ENCODE measurements at places on chromosomes 7 and 10.

DNA sequence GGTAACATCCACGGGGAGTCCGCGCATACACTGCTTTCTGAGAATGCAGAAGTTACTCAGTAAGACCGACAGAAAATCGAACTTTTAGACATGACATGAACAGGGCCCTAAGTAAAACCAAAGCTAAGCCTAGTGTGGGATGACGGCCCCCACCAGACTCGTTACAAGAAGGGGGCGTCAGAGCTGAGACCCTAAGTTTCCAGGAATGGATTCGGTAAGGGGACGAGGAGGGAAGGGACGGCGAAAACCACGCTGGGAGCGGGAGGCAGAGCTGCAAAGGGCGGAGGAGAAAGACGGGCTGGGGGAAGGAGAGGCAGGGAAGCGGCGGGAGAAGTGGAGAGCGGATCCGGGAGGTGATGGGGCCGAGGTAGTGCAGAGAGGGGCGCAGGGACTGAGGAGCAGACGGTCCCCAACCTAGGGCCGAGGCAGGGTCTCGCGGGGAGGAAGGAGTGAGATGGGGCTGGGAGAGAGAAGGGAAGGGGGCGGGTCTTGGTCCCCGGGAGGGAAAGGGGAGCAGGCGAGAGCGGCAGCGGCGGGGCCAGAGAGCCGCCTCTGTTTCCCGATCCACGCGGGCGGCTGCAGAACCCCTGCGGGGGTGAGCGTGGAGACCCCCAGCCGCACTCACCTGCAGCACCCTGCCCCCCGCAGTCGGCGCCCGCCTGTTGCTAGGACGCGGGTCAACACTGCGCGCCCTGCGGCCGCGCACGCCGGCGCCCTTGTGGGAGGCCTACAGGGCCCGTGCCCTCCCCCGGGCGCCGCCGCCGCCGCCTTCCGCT, 513 bp downstream of the ODAD2 start:
- no peak for DNase-seq

DNA sequence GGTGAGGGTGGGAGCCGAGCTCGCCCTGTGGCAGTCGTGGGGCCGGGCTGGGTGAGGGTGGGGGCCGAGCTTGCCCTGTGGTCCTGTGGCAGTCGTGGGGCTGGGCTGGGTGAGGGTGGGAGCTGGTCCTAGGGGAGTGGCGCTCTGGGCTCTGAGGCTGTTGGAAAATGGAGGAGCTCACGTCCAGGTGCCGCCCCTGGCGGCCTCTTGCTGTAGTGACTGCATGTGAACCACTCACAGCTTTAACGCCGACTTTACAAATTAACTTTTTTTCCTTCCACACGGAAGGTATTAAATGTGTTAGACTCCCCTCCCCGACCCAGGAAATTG, 312.6 kb downstream of the WDR37 start:
- DNase-seq, result no peak

DNA sequence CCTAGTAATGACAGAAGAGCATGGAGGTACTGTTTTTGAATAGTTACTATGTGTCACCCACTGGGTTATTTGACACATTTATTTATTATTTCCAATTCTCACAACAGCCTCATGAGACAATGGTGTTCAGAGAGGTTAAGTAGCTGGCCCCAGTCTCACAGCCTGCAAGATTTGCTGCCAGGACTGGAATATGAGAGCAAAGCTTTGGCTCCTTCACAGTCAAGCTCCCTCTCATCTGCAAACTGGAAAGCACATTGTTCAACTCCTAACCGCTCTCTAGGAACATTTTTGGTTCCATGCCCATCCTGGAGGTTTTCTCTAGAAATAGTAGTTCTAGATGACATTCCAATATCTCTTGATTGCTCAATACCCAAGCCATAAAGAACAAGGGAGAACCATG, 75.5 kb upstream of the CXCL12 start:
- DNase-seq, result no peak

DNA sequence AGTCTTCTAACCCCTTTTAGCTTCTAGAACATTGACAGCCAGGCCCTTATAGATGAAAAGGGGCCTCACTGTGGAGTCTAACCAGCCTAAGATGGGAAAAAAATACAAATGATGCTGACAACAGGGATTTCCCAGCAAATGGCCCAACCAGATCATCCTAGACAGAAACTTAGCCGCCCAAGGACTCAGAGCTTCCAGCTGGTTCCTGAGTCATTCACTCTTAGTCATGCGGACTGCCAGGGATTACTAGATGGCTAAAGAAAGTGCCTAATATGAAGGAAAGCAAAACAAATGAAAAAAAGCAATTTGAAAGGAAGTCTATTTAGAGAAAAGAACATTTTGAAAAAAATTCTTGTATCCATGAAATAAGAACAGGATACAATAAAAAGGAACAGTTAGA, 23.7 kb downstream of the TSPAN14 start:
- DNase-seq, result no peak

DNA sequence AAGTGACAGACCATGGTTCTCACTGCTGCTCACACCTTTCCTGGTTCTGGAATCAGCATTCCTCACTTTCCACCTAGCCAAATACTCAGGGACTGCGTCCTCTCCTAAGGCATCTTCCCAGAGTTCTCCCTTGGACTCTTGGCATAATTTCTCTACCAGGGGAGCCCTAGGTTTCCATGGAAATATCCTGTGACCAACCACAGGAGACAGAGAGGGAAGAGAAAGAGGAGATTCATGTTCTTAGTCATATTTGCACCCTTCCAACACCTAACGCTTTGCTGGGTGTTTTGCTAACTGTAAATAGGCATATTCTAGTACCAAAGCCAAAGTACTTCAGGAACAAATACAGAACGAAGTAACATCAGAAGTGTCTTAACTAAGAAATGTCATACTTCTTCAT, 28.6 kb downstream of the DENND11 start:
- no peak for DNase-seq
